PC-3 (cell line): ENCODE measurements at places on chromosomes 6 and 20.

DNA sequence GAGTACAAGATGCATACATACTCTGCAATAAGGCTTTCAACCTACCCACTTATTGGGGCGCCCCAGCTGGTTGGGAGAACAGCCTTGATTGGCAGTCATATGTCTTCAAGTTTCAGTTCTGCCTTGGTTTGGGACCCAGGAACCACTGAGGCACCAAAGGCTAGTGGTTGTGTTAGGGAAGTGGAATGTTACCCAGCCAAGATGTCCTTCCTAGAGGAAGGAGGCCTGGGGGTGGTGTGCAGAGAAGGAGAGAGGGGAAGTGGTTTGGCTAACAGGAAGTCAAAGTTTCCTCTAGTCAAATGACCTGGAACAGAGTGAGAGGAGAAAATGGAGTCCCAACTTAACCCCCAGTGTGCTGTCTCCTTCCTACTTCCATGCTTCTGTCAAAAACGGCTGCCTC lies 59.4 kb downstream of the CD164 start:
- DNase-seq = no peak

GRCh38 chr20:53736757-53737395 lies 143.2 kb upstream of the ZNF217 start:
- peak; percentile 49 for DNase-seq

DNA sequence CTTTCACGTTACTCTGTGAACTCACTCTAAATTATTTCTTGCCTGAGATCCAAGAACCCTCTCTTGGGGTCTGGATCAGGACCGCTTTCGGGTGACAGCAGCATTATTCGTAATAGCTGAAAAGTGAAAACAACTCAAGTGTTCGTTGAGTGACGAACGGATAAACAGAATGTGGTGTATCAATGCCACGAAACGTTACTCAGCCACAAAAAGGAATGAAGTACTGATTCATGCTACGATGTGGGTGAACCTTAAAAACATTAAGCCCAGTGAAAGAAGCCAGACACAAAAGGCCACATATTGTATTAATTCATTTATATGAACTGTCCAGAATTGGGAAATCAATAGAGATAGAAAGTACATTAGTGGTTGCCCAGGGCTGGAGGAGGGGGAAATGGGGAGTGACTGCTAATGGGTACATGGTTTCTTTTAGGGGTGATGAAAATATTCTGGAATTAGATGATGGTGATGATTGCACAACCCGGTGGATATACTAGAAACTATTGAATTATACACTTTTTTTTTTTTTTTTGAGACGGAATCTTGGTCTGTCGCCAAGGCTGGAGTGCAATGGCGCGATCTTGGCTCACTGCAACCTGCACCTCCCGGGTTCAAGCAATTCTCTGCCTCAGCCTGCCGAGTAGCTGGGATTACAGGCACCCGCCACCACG lies 8.4 kb downstream of the PTGIS start:
- no peak for DNase-seq

DNA sequence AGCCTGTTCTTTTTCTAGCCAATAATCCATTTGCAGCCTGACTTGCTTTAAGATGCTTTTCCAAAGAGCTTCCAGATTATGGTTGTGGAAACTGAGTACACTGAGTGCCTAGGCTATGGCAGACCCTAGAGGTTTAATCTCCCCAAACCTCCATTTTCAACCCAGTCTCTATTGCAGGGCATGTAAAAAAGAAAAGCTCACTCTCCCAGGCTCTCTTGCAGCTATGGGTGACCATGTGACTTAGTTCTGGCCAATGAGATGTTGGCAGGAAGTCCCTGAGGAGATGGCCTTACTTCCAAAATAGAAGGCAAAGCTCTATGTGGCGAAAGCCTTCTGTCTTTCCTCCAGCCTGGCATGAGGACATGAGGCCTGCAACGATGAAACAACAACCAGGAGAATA lies 3.8 kb downstream of the PDRG1 start:
- DNase-seq = no peak

DNA sequence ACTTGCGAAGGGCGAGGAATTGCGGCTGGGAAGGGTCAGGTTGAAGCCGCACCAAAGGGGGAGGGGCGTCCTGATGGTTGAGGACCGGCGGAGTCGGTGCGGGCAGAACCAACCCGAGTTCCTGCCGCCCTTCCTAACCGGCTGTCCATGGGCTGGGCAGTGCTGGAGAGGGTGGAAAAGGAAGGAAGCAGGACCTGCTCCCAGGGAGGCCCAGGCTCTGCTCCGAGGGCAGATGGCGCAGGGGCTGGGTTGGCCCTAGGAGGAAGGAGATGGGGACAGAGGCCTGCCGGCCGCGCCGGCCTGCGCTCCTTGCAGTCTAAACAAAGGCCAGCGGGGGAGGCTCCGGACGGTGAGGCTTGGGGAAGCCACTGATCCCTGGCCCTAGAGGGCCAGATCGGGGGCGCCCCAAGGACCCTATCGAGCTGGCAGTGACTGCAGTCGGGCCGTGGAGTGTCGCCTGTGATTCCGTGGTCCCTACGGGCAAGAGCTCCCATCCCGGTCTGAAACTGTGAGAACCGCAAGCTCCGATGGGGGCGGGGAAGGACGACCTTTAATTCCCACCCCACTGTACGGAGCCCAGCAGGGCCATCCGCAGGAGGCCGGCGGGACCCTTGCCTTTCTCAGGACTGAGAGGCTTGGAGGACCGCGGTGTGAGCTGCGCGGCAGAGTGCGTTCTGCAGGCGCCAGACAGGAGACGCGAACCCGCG lies 39.4 kb downstream of the YTHDF1 start:
- DNase-seq = no peak

DNA sequence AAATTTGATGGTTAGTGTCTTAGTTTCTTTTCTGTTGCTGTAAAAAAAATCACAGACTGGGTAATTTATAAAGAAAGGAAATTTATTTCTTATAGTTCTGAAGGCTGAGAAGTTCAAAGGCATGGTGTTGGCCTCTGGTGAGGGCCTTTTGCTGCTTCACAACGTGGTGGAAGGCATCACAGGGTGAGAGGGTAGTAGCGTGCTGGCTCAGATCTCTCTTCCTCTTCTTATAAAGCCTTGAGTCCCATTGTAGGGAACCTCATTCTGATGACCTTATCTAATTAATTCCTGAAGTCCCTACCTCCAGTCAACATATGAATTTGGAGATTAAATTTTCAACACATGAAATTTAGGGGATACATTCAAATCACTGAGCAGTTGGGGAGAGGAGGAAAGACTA lies 62.0 kb downstream of the ARID1B start:
- no peak for DNase-seq

DNA sequence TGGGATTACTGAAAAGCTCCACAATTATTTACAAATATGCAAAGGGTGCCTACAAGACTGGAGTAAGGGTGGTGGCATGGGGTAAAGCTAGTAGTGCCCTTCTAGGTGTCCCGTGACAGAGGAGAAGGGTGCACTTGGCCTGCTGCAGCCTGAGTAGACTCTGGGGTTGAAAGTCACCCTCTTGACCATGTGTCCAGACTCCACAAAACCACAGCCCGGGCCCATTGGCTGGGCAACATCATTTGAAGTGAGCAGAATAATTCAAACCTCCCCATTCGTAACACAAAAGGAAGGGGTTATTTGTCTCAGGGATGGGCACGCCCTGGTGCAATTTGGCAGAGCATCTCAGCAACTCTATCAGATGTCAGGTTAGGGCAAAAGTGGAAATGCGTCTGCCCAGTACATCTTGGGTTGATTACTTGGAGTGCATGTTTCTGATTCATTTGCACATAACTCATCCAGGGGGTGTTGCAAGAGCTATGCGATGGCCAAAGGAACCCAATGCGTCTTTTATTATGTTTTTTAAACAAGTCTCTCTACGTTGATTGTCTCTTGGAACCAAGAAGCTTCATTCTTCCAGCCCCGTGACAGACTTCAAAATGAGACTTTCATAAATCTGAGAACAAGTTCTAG lies 56.7 kb downstream of the ISM1 start:
- no peak for DNase-seq
